Left renal pelvis (tissue), 4 donors: ENCODE measurements at places on chromosomes 6 and 20. TPM values are rescaled to one million over a fixed set of nuclear protein-coding genes. Genes with fewer than 3 reads are reported as not detected.

KCNK16 gene
- polyA plus RNA-seq: not detected

SNAP25 gene
- 15.1 TPM for polyA plus RNA-seq

TINAG gene
- polyA plus RNA-seq: 29.7 TPM

CD164 gene
- polyA plus RNA-seq: 503 TPM

PTPRT gene
- polyA plus RNA-seq: 1.3 TPM

TENT5A gene
- polyA plus RNA-seq: 3.4 TPM

TCF15 gene
- polyA plus RNA-seq: 1.4 TPM

- DNase-seq: no peak
These were observed 50.0 kb upstream of the DST start for GRCh38 chr6:56692523-56693245.

GRCh38 chr6:110033749-110034666 is 55.9 kb downstream of the GPR6 start:
- DNase-seq: no peak

GRCh38 chr20:2252419-2252997 is 43.3 kb upstream of the TGM3 start:
- DNase-seq: no peak

DNA sequence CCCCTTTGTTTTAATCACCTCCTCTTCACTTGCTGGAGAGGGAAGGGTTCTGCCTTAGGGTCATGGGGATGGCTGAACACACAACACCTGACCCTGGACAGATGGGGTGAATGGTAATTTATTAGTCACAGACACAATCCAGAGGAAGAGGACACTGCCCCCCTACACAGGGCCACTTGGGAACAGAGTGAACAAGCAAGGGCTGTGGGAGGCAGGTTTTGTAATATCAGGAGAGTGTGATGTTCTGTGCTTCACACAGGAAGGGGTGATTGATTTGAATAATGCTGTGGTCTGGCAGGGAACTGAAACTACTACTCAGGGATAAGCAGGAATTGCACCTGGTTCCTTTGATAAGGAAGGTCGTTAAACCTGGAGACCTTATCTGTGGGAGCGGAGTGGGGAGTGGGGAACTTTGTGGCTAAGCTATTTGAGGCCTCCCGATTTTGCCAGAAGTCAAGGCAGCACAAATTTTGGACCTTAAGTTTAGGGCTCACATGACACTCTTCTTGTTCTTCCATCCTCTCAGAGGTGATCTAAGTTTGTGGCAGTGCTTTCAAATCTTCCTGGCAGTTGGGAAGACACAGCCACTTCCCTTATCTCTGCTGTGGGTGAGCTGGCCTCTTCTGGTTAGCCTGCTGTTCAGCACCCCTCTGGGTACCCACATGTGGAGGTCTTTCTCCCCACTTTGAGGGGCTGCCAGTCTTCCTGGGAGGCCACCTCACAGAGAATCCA is 77.8 kb downstream of the CD164 start:
- DNase-seq: no peak

DNA sequence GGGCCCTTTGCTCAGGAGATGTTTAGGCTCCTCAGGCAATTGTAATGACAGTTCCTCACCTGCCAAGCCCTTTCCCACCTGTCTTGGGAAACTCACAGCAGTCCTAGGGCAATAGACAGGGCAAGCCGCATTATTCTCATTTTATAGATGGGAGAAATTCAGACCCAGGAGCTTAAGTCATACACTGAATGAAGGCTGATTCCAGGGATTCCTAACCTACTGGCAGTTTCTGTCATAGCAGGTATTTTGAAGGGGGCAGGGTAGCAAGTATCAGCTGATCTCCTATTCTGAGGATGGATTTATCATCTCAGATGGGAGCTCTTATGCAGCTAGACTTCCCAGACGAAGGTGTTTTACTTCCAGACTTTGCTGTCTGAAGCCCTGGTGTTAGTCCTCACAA is 61.4 kb upstream of the MYL9 start:
- DNase-seq: no peak

DNA sequence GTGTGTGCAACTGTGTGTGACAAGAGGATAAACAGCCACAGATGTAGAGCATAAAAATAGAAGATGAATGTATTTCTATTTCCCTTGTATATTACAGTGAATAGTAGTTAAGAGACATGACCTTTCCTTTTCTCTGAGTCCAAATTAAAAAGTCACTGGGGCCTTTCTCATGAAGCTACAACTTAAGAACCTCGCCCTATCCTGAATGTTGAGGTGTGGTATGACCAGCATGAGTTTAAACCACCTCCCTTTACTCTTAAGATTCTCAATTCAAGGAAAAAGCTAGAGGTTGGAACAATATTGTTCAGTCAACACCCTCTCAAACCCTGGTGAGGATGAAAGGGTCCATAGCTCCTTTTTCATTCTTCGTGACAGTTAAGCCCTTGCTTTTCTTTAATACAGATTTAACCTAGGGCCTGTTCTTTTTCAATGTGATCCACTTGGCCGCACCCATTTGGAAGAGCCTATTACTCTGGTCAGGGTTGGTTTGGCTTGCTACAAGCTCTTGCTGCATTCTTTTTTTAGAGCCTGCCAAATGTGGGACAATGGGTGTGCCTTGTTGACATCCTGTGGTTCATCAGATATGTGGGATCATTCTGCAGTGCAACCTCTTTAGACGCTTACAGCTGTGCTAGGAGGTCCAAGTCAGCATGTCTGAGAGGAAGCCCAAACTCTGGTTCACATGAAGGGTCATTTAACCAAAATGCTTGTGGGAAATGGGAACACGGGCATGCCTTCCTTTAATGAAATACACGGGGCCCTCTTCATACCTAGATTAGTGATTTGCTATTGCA is 290.0 kb downstream of the HAO1 start:
- no peak for DNase-seq

DNA sequence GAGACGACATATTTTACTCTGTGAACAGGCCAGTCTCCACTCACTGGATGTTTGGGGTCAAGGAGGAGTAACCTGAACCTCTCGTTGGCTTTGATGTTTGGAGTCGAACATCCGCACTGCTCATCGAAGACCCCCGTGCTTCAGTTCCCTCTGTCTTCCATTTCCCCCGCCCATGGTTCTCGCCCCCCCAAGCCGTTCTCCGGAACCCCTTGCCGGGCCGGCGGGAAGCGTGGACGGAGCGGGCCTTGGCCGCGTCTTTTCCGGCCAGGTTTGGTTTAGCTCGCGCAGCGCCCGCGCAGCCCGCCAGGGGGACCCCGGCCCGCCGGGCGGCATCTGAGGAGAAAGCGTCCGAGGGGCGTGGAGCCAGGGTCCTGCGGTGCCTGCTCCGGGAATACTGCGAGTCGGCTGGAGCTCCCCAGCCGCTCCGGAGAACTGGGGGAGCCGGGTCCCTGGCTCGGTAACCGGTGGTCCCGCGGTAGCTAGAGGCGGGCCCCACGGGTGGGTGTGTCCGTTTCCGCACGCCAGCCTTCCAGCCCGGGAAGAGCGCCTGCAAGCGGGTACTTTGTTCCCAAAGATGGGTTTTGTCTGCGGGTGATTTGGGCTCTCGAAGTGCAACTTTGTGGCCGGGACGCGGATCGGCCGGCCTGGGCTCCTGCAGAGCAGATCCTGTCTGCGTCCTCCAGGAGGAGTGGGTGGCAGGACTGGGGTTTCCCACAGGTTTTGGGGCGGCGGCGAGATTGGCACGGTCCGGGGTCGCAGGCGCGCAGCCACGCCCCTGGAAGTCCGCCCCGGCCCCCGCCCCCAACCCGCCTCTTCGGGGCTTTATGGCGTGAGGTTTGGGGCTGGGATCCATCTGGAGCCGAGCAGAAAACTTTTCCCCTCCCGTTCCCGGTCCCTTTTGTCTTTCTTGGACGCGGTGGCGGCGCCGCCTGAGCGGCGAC is at the start of gene TMEM200A:
TSS of gene TMEM200A (plus strand) at position 852 of the 941 bp plus-strand sequence. CDS start 74,406 bp downstream, outside the sequence.
- no peak for DNase-seq
